ENCODE measurements at places on chromosomes 2 and 18. TPM values are rescaled to one million over a fixed set of nuclear protein-coding genes. Genes with fewer than 3 reads are reported as not detected.

DNA sequence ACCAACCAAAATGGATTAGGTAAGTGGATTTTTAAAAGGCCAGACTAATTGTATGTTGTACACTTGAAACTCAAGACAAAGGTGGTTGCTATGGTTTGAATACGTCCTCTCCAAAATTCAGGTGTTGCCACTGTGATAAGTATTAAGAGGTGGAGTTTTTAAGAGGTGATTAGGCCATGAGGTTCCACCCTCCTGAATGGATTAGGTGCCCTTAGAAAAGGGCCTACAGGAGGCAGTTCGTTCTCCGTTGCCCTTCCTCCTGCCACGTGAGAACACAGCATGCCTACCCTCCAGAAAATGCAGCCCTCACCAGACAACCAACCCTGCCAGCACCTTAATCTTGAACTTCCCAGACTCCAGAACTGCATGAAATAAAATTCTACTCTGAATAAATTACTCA is 51.2 kb downstream of the CHMP3 start:
- no peak for DNase-seq

DNA sequence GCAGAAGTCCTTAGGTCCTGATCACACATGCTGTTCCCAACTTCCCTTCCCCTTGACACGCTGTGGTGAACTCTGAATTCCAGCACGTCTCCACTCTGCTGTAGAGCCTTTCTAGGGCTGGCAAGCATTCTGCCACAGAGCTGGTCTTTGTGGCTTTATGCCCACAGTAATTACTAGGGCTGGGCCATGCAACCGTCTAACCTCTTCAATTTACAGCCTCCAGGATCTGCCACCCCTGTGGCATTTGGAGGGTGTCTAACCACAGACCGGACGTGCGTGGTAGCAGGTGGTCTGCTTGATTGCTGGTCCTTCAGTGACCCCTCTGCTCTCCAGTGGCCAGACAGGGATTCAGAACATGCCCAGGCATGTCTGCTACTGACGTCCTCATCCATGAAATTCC is 43.1 kb upstream of the TGFA start:
- DNase-seq = no peak

GRCh38 chr2:167752734-167753133 is 494.7 kb downstream of the STK39 start:
- no peak for DNase-seq

GRCh38 chr2:239938651-239939486 is 86.3 kb downstream of the NDUFA10 start:
- no peak for DNase-seq

GRCh38 chr18:9366126-9366714 is 31.6 kb downstream of the TWSG1 start:
- no peak for DNase-seq

GRCh38 chr2:240302041-240302440 is 133.4 kb upstream of the GPC1 start:
- no peak for DNase-seq

- DNase-seq = no peak
Observed at GRCh38 chr2:175195012-175195411, 13.5 kb upstream of the ATP5MC3 start.

The TGFA gene
- not detected for polyA plus RNA-seq

The TMEM37 gene
- polyA plus RNA-seq = 1.2 TPM
